NCI-H1417 (cell line): ENCODE measurements at places on chromosomes 16 and 17.

GRCh38 chr17:76893623-76894334 lies 25.6 kb downstream of the MGAT5B start:
- peak; percentile 22 for DNase-seq

DNA sequence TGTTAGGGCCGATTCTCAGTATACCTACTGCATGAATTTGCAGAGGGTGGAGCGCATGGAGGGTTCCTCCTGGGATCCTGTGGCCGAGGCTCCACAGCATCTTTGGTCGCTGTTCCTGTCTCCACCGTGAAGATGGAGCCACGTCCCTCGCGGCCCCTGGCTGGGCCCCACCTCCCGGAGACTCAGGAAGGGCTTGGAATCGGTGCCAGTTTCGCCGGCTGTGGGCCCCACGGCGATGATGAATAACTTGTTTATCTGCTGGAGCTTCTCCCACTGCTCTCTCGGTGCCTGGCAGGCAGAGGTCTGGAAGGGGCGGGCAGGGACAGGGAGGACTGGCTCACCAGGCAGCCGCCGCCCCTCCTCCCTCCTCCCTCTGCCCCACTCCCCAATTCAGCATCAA lies 8.1 kb downstream of the SLC5A11 start:
- peak; percentile 6 for DNase-seq

DNA sequence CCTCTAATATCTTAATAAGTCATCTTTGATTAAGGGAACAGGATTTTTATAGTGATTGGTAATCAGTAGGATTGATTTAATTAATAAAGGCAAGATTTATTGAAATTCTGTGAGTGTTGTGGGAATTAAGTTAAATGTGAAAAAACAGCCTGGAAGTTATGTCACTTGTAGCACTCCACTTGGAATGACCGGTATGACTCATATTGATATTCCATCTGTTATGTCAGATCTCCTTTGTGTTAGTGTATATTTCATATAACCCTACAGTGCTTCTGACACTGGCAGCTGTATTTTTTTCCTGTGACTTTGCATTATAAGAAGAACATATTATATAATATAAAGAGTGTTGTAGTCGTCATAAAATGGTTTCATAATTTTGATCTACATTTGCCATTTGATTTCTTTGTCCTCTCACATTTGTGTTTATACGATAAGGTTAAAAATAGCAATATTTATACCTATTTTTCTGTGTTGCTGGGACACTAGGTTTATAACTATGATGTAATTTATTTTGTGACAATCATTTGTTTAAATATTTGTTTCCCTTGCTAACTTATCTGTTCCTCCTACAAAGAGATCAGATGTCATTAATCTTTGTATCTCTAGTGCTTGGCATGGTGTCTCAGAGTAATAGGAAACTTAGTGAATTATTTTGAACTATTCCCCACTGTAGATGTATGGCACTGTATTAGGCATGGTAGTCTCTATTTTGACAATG lies 249.0 kb downstream of the BCAS3 start:
- no peak for DNase-seq

GRCh38 chr16:77873066-77873465 lies 84.7 kb downstream of the VAT1L start:
- DNase-seq, result no peak

DNA sequence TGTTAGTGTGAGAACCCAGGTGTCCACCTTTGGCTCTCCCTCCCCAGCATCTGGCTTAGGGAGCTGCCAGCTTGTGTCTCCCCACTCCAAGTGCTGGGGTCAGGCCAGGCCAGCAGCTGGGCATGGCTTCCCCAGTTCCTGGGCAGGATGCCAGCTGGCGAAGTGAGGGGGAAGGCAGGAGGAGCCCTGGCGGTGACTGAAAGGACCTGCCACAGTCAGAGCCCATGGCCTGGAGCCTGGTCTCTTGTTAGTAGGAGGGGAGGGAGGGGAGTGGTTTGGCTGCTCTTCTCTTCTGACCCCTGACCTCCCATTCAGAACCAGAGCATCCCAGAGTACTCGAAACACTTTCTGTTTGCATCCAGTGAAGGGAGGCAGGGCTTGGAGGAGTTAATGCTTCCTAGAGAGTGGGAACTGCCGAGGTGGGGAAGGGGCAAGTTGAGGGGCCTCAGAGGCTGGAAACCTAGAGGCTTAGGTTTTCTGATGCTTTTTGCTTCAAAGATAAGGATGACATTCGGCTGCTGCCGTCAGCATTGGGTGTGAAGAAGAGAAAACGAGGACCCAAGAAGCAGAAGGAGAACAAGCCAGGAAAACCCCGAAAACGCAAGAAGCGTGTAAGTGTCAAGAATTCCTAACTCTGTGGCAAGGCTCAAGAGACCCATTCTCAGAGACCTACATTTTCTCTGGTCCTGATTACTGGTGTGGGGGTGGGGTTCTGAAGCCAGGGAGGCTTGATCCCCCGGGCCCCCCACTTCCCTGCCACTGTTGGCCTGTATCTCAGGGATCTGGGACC lies 772 bp downstream of the CHD3 start:
- DNase-seq, result peak; percentile 87

GRCh38 chr16:89861648-89862047 lies 11.7 kb upstream of the TCF25 start:
- DNase-seq, result no peak

DNA sequence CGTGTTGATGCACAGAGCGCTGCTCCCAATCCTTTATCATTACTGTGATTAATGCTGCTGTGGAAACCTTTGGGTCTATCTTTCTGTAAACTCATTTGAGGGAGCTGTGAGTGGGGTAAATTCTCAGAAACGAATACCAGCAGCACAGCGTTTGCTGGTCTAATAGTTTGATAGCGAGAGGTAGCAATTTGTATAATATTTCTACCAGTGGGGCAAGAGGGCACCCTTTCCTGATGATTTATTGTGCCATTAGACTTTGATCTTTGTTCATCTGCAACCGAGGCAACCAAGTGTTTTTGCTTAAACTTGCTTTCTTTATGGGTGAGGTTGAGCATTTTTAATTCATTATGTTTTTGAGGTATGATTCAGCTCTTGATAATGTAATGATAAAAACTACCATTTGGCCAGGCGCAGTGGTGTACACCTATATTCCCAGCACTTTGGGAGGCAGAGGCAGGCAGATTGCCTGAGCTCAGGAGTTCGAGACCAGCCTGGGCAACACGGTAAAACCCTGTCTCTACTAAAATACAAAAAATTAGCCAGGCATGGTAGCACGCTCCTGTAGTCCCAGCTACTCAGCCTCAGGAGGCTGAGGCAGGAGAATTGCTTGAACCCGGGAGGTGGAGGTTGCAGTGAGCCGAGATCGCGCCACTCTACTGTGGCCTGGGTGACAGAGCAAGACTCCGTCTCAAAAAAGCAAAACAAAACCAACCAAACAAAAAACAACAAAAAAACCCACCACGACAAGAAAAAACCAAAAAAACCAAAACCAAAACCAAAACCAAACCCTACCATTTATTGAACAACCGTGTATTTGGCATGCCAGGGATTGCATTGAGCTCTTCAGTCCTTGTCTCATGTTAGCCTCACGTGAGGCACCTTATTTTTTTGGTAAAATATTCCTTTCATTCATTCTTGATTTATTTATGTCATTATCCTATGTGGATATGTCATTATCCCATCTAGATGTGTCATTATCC lies 81.5 kb downstream of the PLCG2 start:
- DNase-seq, result no peak

- DNase-seq, result no peak
Measured at GRCh38 chr17:8725881-8726876, 18.5 kb downstream of the CCDC42 start.

- DNase-seq, result no peak
Measured at GRCh38 chr16:74070237-74070636, 226.4 kb upstream of the PSMD7 start.

DNA sequence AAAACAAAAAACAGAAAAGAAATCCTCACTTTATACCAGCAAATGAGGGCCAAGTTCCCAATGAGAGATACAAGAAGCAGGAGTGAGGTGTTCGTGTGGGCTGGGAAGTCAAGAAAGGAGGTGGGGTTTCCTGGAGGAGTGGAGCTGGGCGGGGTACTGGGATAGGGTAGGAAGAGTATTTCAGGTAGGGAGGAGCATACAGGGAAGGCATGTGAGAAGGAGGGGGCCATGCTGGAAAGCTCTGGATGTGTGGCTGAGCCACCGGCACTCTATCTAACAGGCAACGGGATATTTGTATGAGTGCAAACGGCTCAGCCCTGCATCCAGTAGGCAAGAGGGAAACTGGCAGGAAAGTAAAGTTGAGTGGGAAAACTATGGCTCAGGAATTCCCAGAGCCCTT lies 4.2 kb downstream of the OR3A2 start:
- DNase-seq, result no peak
